ENCODE measurements at places on chromosomes 1 and 21. TPM values are rescaled to one million over a fixed set of nuclear protein-coding genes. Genes with fewer than 3 reads are reported as not detected.
A peak's percentile ranks its signal among the peaks of the same experiment; 100 is the strongest.

The SRGAP2C gene
- total RNA-seq = 33.7 TPM

DNA sequence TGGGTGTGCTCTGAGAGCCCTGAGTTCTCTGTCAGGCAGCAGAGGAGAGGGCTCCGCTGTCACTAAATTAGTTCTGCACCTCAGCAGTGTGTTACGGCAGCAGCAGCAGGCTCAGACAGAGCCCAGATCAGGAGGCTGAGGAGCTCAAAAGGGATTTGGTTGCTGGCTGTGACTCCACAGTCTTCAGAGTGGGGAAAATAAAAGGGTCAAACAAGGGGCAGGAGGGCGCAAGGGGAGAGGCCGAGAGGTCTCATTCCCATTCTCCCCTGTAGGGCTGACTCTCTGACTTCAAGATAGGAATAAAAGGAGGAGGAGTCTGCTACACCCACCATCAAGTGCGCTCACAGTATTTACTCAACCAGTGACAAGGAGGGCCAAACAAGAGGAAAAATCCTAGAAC, 9.2 kb upstream of the SLC45A3 start:
- DNase-seq = no peak

GRCh38 chr1:75797606-75798216, 1.0 kb downstream of the MSH4 start:
- no peak for DNase-seq

The FCGR3A gene
- total RNA-seq = not detected

DNA sequence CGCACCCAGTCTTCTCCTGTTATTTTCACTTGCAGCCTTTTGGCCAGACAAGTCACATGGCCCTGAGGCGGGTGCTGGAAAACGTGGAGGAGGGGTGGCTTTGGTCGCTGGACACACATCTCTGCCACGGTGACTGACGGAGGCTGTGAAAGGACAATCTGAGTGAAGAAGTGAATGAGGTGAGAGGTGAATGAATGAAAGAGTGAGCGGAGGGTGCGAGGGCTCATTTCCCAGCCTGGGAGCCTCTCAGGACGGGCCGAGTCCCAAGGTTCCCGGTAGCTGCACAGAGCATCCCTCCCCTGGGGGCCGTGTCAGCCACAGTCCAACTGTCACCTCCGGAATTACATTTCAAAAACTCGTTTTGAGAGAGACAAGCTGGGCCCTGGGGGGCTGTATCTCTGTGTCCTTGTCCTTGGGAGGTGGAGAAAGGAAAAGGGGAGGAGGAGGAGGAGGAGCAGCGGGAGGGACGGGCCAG, 89.6 kb downstream of the UBIAD1 start:
- no peak for DNase-seq

The MACO1 gene
- 7.5 TPM for total RNA-seq

GRCh38 chr1:246417152-246417812, 89.8 kb downstream of the SMYD3 start:
- DNase-seq = no peak

DNA sequence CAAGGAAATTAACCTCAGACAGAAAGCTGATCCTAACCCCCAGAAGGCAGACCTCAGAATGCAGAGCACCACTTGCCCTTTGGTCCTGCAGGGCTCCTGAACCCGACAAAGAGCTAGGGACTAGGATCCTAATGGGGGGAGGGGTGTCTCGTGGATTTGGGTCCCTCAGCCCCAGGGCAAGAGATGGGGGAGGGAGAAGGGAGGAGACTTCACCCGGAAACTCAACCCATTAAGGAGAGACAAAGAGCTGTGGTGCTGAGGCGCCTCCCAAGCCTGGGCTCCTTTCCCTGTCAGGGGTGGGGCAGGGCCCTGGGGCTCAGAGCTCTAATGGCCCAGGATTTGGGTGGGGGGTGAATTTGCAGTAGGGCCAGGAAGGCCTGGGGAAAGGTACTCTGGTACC, 2.9 kb downstream of the NECTIN4 start:
- DNase-seq = no peak

The TCEANC2 gene
- total RNA-seq = 1.5 TPM

DNA sequence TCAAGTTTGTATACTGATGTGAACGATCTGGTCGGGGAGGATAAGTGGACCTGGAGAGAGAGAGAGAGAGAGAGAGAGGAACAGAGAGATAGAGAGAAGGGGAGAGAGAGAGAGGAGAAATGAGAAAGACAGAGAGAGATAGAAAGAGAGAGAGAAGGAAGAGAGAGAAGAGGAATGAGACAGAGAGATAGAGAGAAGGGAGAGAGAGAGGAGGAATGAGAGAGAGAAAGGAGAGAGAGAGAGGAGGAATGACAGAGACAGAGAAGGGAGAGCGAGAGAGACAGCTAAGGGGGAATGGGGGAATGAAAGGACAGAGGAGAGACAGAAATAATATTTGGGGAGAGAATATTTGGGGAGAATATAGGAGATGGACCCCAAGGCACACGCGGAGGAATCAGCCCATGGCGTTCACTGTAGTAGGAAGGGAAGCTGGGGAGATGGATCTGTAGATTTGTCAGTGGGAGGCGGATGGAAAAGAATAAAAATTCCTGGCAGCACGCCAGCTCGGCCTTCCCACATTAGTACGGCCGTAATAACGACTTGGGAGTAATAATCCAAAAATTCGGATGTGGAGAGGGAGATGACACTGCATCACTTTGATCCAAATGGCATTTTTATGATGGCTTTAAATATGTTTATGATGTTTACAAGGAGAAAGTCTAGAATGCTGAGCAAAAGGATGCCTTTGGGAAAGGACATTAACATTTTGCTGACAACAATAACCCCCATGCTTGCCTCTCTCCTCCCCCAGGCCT, 159.8 kb upstream of the KCNJ6 start:
- DNase-seq = no peak

DNA sequence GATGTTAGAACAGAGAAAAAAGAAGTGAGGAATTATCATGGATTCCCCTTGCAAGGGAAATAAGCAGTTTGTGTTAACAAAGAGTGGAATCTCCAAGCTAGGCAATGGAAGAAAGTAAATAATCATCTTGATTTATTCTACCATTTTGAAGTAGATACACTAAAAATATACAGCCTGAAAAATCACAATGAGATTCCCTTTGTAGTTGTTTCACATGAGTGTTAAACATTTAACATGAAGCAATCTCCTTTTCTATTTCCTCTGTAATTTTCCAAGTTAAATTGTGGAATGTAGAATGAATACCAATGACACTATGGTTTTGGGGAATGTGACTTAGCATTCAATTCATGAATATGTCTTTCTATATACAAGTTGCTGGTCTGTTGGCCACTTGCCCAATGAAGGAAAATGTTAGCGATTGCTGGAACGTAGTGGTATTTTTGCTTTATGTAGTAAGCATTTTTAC, 5.7 kb downstream of the TGFB2 start:
- peak; percentile 94 for DNase-seq

GRCh38 chr1:37472994-37473393, 1.4 kb upstream of the ZC3H12A start:
- no peak for DNase-seq

The OR2T5 gene
- not detected for total RNA-seq

DNA sequence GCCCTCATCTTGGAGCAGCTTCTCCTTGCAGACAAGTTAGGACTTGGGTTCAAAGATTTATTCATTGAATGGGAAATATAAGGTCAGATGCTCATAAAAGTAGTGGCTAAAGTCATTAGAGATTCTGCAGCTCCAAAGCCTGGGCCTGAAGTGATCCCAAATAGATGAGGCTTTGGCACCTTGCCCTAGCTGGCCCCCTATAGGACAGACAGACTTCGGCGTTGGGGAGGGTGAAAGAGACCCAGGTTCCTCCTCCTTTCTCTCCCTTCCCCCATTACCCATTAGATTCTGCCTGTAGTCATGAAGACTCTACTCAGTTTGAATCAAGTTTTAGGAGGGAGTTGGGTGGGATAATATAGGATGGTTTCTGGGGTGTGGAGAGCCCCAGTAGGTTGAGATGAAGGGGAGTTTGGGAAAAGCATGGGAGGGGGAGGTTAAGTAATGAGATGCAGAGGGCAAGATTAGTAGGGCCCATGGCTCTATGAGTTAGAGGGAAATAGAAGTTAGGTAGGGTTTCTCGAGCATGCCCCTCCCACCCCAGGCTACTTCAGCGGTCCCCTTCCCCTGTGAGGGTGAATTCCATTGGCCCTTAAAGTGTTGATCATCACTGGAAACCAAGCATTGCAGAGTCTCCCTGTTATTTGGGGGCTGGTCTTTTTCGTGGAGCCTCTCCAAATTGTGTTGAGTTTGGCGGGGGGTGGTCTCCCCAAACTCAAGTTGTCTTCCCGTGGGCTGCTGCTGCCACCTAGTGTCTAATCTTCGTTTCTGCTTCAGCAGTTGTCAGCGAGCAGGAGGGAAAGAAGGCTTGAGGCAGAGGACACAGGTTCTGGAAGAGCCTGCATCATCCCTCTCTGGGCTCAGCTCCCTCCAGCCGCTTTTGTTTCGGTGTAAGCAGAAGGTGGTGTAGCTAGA, 2.1 kb upstream of the AHDC1 start:
- peak; percentile 66 for DNase-seq

The CCT8 gene
- 330 TPM for total RNA-seq

The C1QTNF12 gene
- total RNA-seq = 1.8 TPM

DNA sequence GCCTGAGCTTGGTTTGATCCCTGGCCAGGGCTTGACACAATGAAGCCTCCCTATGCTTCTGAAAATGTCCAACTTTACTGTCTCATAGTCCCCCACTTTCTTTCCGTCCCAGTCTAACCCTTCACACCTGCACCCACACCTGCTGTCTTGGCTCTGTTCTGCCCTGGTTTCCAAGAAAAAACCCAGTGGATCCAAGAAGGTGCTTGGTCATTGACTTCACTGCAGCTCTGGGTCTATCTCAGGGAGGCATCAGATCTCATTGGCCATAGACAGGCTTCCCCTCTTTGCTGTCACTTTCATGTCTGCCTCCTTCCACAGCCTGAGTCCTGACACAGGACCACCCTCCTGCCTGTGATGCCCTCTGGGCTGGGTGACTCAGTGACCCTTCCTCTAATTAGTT, 37.8 kb upstream of the ETV3 start:
- DNase-seq = no peak

GRCh38 chr1:43206600-43207228, 34.6 kb downstream of the CFAP57 start:
- DNase-seq = peak; percentile 99

GRCh38 chr1:4050998-4051397, 150.9 kb upstream of the C1orf174 start:
- no peak for DNase-seq

DNA sequence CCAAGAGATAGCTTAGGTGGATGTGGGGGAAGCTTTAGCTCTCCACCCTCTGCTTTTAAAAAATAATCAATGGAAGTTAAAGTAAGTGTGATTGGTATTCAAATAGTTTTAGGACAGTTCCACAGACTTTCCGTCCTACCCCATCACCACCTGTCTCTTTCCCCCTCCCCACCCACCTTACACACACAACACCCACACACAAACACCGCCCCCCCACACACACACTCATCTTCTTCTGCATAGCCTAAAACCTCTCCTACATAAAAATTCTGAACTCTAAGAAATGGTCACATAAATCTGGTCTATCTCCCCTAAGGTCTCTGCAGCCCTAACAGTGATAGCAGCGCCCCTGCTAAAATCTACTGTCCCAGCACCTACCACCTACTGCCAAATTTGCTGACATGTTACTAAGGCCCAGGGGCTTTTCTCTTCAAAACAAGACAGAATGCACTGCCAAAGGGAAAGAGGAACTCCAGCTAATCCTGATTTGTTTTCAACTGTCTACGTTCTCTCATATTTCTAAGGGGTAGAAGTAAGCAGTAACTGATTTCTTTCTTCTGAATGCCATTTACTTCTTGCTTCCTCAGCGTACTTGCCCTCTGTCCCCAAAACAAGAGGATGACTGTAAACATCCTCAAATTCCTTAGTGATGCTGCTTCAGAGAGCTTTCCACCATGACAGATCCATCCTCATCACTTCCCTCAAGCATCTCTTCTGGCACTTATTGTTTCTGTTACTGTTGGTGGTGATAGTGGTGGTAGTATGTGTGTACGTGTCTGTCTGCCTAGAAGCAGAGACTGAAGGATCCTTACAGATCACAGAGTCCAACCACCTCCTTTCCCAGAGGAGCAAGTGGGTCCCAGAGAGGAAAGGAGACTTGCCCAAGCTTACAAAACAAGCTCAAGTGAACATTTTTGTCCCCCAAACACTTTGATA, 56.8 kb downstream of the LUZP1 start:
- DNase-seq = no peak

The LRRC7 gene
- 0.29 TPM for total RNA-seq

Data from SJSA1 (cell line).